B cell (primary cell): ENCODE measurements at places on chromosomes 6 and 20. TPM values are rescaled to one million over a fixed set of nuclear protein-coding genes. Genes with fewer than 3 reads are reported as not detected.

The SEMG1 gene
- not detected in 2 replicates for total RNA-seq

The PPP1R18 gene
- total RNA-seq = 121 and 125 TPM in 2 replicates

The YIPF3 gene
- total RNA-seq = 82.1 and 92.6 TPM in 2 replicates

The PHACTR3 gene
- total RNA-seq = not detected in 2 replicates

The FAM217A gene
- total RNA-seq = not detected in 2 replicates

The MDFI gene
- not detected in 2 replicates for total RNA-seq

DNA sequence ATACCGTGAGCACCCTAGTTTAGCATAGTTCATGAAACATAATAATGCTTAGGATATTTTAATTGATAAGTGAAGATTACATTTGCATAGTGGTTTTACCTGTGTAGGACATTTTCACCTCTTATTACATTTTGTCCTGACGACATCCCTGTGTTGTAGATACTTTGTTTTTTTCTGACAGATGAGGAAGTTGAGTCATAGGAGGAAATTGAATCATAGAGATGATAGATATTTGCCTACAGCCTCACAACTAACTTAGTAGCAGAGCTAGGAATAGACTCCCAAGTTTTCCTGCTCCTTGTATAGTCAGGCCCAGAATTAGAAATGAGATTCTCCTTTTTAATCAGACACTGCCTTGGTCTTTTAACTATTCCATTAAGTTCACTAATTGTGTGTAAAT is 100.5 kb upstream of the SUPT3H start:
- no peak for DNase-seq
- no peak overlapping the region for H3K4me3 ChIP-seq
- H3K4me1 ChIP-seq = peaks cover 3% of the 10 kb centered on the region
- H3K36me3 ChIP-seq = no peaks in the 10 kb centered on the region

GRCh38 chr6:82607998-82608725 is 244.5 kb downstream of the TPBG start:
- no peak overlapping the region for H3K27ac ChIP-seq
- H3K4me3 ChIP-seq = no peak overlapping the region

- no peaks in the 10 kb centered on the region for H3K4me1 ChIP-seq
- DNase-seq = no peak
- no peak overlapping the region for H3K27ac ChIP-seq
- no peaks in the 10 kb centered on the region for H3K36me3 ChIP-seq
Observed at GRCh38 chr6:136341367-136341766, 51.7 kb upstream of the BCLAF1 start.

GRCh38 chr6:19855536-19855935 is 18.4 kb downstream of the ID4 start:
- H3K27me3 ChIP-seq = no peaks in the 10 kb centered on the region
- DNase-seq = no peak
- no peaks in the 10 kb centered on the region for H3K4me1 ChIP-seq
- no peak overlapping the region for H3K27ac ChIP-seq
- H3K36me3 ChIP-seq = no peaks in the 10 kb centered on the region

GRCh38 chr20:42309050-42309449 is 690.9 kb upstream of the CHD6 start:
- no peak overlapping the region for H3K27ac ChIP-seq
- no peak overlapping the region for H3K4me3 ChIP-seq
- no peaks in the 10 kb centered on the region for H3K4me1 ChIP-seq
- no peaks in the 10 kb centered on the region for H3K36me3 ChIP-seq
- no peak for DNase-seq

DNA sequence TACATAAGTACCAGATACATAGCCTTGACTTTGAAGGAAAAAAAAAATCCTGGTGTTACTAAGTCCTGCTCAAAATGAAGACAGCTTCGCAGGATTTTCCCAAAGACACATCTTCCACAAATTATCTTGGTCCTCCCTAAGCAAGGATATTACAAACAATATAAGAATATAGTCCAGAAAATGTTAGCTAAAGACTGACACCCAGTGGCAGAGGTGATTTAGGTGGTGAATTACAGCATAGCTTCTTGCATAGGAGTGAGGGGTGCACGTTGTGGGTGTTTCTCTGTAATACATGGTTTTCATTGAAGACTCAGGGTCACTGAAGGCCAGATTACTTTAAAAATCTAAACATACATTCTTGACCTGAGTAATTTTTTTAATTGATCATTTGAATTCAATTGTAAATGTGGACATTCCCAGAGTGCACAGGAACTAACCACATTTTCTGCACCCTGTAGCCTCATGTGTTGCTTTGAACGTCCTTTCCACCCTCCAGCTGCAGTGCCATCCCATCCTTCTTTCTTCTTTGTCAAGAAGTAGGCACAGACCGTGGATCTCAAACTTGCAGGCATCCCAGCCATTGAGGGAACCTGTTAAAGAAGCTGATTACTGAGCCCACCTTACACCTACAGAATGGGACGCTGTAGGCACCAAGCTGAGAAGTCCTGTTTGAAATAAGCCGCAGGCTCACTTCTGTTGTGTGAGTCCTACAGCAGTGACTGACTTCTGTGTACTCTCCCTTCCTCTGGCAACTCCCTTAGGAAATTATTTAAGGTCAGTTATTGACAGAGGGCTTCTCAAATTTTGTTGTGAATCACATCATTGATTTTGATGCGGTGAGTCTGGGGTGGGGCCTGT is 102.6 kb downstream of the PERP start:
- DNase-seq = peak; percentile 42
- no peak overlapping the region for H3K4me3 ChIP-seq
- no peaks in the 10 kb centered on the region for H3K36me3 ChIP-seq
- H3K27ac ChIP-seq = no peak overlapping the region
- H3K27me3 ChIP-seq = no peaks in the 10 kb centered on the region

DNA sequence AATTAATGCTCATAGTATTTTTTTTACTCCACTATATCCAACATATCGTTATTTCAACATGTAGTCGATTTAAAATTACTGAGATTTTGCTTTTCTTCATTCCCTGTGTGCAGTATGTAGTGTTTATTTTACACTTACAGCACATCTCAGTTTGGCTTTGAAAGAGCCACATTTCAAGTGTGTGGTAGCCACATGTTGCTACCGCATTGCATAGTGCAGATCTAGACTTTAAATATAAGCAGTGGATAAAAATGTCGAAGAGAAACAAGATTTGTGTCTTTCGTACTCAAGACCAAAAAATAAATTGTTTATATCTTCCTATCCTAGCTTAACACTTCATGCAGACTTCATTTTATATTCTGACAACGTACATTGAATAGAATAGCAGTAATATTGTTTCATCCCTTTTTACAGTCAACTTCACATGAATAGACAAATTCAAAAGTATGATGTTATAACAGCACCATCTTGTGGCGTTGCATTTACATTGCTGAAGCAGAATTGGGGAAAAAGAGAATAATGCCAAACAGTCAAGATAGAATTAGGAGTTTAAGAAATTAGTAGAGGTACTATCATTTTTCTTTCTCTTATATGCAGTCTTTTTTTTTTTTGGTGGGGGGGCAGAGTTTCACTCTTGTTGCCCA is 29.9 kb downstream of the FBXO5 start:
- no peak overlapping the region for H3K4me3 ChIP-seq
- H3K27me3 ChIP-seq = no peaks in the 10 kb centered on the region

DNA sequence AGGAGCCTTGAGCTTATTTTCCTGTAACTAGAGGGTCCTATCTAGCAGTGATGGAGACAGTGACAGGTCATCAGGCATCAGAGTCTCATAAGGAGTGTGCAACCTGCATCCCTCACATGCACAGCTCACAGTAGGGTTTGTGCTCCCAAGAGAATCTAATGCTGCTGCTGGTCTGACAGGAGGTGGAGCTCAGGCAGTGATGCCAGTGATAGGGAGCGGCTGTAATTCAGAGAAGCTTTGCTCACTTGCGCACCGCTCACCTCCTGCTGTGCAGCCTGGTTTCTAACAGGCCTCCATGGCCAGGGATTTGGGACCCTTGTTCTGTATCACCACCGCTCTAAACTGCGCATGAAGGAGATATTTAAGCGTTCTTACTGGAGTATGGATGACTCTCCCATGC is 5.3 kb downstream of the KIF25 start:
- H3K4me1 ChIP-seq = no peaks in the 10 kb centered on the region
- H3K4me3 ChIP-seq = no peak overlapping the region
- H3K36me3 ChIP-seq = no peaks in the 10 kb centered on the region
- DNase-seq = no peak
- H3K27ac ChIP-seq = no peak overlapping the region
- no peaks in the 10 kb centered on the region for H3K27me3 ChIP-seq

- no peak overlapping the region for H3K27ac ChIP-seq
- no peaks in the 10 kb centered on the region for H3K4me1 ChIP-seq
- no peaks in the 10 kb centered on the region for H3K36me3 ChIP-seq
Observed at GRCh38 chr6:75505424-75505823, 11.8 kb upstream of the FILIP1 start.

- no peak overlapping the region for H3K27ac ChIP-seq
- no peaks in the 10 kb centered on the region for H3K36me3 ChIP-seq
- peaks cover 25% of the 10 kb centered on the region for H3K4me1 ChIP-seq
- DNase-seq = no peak
Observed at GRCh38 chr6:6405031-6405430, 84.6 kb upstream of the F13A1 start.

DNA sequence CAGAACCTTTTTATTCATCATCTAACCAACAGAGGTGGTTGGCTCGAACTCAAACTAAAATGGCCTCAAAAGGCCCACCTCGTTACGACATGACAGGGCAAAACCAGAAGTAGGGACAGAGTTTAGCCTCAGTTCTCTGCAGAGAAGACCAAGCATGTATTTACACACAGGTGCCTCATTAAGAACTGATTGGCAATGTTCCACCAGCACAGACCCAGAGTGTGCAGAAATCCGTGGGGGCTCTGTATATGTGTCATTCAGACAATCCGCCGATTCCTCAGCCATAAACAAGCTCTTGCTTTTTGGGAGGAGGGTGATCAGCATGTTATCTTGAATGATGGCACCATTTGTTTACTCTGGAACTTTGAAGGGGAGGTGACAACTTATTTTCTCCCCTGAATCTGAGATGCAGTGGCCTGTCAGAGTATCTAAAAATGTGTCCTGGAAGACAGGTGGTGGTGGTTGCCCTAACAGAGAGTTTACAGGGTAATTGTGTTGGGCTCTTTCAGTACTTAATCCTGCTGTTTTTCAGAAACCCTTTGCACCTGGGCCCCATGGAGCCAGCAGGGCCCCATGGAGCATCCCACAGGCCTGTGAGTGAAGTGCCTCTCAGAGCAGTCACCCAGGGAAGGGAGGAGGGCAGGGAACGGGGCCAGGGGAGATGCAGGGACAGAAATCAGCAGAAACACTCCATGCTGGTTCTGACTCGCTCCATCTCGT is 29.1 kb upstream of the C20orf203 start:
- no peaks in the 10 kb centered on the region for H3K27me3 ChIP-seq
- DNase-seq = no peak
- no peaks in the 10 kb centered on the region for H3K4me1 ChIP-seq
- no peak overlapping the region for H3K4me3 ChIP-seq

DNA sequence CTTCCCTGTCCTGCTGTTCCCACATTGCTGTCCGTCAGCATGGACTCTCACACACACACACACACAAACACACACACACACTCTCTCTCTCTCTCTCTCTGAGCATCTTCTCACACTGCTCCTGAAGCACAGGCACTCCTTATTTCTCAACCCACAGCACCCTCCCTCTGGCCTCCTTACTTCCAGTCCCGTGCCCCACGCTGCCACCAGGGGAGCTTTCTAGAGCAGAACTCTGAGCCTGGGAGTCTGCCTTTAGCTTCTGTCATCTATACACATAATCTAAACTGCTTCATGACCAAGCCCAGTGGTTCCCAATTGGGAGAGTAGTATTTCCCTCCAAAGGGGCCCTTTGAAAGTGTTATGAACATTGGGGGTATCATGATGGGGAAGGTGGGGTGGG is 29.1 kb downstream of the HECA start:
- H3K27ac ChIP-seq = peak overlapping the region; percentile 21
- H3K4me3 ChIP-seq = no peak overlapping the region
- no peaks in the 10 kb centered on the region for H3K27me3 ChIP-seq

DNA sequence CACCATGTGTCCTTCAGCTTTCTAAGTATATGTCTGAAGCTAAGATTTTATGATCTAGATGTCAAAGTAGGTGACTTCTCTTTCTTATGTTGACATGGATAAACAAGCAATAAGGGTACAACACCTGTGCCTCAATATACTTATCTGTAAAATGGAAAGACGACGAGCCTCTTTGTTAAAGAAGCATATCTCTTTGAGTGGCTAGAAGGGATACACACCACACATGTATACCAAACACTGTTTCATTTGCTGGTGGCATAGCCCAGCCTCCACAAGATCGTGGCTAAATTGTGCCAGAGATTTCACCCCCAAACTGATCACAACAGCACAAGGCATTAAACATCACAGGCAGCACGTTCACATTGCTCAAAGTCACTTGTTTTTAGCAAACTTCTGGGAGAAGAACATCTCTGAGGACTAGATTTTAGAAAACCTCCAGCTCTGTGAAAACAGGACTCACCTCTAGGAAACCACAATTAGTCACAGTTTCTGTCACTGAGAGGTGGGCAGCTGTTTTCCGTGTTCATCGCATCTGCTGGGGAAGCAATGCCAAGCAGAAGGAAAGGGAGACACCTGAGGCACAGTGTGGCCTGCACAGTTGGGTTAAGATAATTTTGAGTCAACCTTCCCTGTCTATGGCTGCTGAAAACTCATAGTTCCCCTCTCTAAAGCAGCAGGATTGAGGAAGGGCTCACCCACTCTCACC is 263.0 kb upstream of the PLCB4 start:
- no peaks in the 10 kb centered on the region for H3K27me3 ChIP-seq
- no peak for DNase-seq
- H3K4me3 ChIP-seq = no peak overlapping the region
- no peak overlapping the region for H3K27ac ChIP-seq
- no peaks in the 10 kb centered on the region for H3K4me1 ChIP-seq
- no peaks in the 10 kb centered on the region for H3K36me3 ChIP-seq

DNA sequence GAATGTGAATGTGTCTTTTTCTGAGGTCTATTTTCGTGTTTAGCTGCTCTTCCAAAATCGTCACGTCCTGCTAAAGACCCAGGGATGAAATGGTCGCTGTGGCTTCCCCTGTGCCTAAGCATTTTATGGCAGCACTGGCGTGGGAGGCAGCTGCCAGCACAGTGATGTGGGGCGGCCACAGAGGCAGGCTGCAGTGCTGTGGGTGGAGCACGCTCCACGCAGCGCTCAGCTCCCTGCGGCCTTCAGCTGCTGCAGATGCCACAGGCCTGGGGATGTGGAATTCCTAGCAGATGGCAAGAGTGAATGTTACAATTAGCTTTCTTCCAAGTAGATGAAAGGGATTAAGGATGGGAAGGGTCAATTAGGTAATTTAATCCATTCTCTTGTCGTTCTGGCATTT is 242.6 kb downstream of the SMOC2 start:
- no peak overlapping the region for H3K4me3 ChIP-seq
- H3K27me3 ChIP-seq = no peaks in the 10 kb centered on the region
- H3K27ac ChIP-seq = no peak overlapping the region
- no peaks in the 10 kb centered on the region for H3K4me1 ChIP-seq
- DNase-seq = no peak

DNA sequence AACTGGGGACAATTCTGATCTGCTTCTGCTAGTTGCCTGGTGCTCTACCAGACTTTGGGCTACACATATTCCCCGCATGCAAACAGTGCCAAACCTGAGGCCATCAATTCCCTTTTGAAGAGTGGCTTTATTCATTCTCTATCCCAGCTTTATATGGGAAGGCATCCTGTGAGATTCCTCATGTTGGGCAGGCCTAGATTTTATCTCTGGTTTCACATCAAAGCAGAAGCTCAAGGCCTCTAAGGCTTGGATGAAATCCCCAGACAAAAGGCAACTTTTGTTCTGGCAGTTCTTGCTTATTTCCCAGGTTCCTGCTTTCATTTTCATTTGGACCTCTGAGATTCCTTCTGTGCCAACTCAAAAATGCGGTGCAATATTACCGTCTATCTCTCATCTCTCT is 648.8 kb downstream of the QKI start:
- H3K4me1 ChIP-seq = no peaks in the 10 kb centered on the region
- DNase-seq = no peak
- H3K27ac ChIP-seq = no peak overlapping the region
- no peak overlapping the region for H3K4me3 ChIP-seq
